Caco-2 (cell line): ENCODE measurements at places on chromosomes 2 and 18.
A peak's percentile ranks its signal among the peaks of the same experiment; 100 is the strongest.

- peak; percentile 82 for DNase-seq
These were observed at the start of gene CDCA7 for GRCh38 chr2:173354582-173355131. TSS of gene CDCA7 (plus strand) at chr2:173354872. CDS start at chr2:173354964, 92 bp downstream.

GRCh38 chr18:76385681-76385975 is 109.4 kb downstream of the ZNF516 start:
- no peak for DNase-seq

- no peak for DNase-seq
These were observed 71.3 kb downstream of the CMPK2 start for GRCh38 chr2:6794448-6794847.

- DNase-seq: no peak
These were observed 76.7 kb downstream of the MRPS9 start for GRCh38 chr2:105114551-105114950.

DNA sequence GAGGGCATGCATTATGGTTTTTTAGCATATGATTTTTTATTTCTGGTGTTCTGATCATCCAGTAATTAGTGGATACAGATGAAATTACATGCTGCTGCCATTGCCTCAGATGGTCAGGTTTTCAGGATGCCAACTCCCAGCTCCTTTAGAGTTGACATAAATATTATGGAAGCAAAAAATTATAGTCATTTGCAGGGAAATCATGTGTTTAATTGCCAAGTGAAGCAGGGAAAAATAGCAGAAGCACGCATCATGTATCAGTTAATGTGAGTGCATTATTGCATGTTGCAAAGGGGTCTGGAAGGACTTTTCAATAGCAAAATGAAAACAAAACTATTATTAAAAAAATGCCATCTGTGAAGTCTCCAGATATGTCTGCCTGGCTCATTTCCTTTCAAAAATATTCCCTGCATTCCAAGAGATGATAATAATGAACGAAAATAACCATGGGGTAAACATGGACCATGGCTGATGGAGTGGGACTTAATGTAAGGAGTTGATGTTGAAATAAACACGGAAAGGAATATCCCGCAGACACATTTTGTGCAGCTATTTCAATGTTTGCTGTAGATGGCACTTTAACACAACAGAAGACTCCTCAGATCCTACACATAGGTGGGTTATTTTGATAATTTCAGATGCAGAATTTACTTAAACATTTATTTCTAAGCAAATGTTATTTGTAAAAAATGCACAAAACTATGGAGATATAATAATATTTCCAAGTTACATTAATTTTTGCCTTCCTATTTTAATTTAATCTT is 87.7 kb upstream of the DYNAP start:
- no peak for DNase-seq

- DNase-seq: no peak
These were observed 21.5 kb downstream of the DTNB start for GRCh38 chr2:25651782-25652455.

DNA sequence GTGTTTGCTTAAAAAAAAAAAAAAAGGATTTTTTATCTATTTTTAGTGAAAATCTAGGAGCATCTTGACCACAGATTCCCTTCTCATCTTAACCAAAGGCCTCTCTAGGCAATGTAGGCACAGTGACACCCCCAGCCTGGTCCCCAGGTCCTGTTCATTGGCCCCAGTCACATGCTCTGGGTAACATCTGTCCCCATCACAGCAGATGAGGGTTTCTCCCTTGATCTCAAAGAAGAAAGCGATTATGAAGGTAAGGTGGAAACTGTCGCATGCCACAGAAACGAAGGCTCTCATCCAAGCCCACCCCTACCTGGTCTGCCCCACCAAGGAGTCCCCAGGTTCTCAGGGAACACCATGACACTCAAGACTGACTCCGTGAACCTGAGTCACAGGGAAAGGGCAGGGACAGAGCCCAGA is 4.7 kb downstream of the HS6ST1 start:
- no peak for DNase-seq
